ENCODE measurements at places on chromosomes 13 and 19.

GRCh38 chr13:107730813-107731212 lies 484.5 kb downstream of the LIG4 start:
- DNase-seq, result no peak

GRCh38 chr19:23802290-23802689 lies 43.6 kb upstream of the ZNF681 start:
- peak; percentile 28 for DNase-seq

DNA sequence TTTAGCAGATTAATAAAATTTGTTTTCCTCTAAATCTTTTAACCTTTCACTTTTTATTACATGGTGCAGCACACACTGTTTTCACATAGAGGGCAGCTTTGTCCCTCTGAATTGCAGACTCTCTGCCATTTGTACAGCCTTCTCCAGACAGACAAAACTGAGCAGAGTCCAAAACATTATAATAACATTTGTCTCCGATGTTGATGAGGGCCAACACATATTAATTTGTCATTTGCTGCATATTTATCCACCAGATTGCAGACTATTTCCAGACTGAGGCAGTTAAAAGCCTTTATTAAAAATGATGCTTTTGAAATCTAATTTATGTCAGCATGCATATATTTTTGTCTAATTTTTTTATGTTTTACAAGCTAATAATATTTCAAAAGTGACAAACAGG lies 1251.9 kb upstream of the SLC10A2 start:
- no peak for DNase-seq

DNA sequence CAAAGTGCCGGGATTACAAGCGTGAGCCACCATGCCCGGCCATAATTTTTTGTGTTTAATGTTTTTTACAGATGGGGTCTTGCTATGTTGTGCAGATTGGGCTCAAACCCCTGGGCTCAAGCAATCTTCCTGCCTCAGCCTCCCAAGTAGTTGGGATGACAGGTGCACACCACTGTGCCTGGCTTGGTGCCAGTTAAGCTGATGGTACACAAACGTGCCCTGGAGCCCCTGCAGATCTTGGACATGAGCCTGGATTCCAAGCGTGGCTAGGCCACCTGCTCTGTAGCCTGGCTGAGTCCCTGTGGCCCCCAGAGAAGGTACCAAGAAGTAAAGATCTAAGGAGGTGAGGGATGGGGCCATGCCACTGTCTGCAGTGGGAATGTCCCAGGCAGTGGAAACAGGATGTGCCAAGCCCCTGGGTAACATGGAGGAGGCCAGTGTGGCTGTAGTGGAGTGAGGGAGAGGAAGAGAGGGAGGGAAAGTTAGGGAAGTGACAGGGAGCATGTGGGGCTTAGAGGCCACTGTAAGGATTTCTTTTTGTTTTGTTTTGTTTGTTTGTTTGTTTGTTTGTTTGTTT lies 7.0 kb downstream of the PRODH2 start:
- no peak for DNase-seq

GRCh38 chr13:110676595-110677587 lies 29.0 kb downstream of the CARS2 start:
- no peak for DNase-seq

GRCh38 chr13:101417043-101417406 lies 717 bp upstream of the NALCN start:
- DNase-seq, result peak; percentile 82

GRCh38 chr19:38912600-38913514 lies 871 bp upstream of the CCER2 start:
- DNase-seq, result no peak

- DNase-seq, result no peak
Measured at GRCh38 chr19:10005632-10006334, 4.5 kb downstream of the COL5A3 start.

DNA sequence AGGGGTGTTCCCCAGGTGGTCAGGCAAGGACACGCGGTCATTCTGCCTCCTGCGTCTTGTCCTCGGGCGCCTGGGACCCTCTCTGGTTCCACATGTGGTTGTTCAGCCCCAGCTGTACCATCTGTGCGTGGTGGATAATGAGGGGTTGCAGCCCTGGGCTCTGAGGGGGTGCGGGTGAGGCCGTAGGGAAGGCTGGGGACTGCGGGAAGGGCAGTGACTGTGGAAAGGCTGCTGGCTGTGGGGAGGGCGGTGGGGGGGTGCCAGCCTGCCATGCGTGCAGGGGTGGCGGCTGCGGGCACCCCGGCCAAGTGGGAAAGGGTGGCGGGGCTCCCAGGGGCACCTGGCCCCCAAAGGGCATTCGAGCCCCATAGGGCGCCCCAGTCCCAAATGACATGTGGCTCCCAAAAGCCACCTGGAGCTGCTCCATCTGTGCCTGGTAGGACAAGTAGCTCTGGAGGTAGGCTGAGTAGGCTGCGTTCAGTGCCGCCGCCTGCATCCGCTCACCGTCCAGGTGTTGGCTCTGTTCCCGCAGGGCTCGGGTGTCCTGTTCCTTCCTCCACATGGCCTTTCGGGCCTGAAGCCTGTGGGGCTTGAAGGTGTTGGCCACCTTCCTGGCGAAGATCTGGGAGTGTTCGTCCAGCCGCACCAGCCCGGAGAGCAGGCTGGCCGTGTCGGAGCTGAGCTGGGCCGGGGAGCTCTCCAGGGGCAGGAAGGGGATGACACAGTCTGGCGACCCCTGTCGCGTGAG lies 15.1 kb downstream of the TICAM1 start:
- no peak for DNase-seq

DNA sequence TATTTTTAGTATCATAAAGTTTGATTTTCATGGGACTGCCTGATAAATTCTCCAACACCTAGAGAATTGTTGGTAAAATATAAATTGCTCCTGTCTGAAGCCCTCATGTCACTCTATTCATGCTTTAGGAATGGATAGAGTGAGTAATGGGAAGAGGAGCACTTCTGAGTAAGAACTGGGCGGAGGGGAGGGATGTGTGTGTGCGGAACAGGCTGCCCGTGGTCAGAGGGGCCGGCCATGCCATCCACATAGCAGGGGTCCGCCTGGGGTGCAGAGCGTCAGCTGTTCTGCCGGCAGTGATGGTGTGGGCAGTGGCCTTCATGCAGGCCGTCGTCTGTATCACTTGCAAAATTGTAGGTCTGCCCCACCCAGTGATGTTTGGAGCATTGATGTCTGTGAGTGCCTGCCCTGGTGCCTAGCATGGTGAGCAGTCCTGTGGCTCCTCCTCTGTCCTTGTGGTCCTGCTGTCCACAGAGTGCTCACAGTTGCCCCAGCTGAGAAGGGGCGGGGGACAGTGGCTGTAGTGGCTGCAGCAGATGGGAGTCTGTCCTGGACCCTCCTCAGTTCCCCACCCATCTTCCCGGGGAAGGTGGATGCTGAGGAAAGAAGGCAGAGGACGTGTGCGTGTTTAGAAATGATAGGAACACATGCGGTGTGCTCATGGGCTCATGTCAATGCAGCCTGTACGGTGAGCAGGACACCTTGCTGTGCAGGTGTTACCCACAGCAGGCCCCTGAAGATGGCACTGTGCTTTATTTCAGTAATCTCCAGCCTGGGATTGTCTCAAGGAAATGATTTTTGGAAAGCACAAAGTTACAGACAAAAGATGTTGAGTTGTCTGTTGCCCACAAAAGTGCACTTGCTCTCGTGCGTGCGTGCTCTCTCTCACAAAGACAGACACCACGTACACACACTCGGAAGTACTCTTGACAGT lies 49.4 kb upstream of the TEX29 start:
- no peak for DNase-seq

- DNase-seq, result peak; percentile 20
Measured at GRCh38 chr13:50527188-50527587, 316.3 kb downstream of the DLEU7 start.

DNA sequence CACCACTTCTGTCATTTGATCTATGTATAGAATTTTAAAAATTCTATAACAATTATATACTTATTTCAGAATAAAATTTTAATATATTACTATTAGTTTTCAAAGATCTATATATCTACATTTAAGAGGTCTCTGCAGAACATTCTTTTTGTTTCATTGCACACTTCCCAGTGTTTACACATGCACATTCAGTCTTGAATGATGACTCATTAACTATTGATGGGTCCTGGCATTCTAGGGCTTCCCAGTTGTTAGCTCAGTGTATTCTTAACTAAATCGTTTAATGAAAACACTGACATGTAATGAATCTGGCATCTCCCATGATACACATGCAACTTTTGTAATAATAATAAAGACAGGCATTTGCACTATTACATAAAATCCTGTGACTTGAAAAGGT lies 324.6 kb downstream of the KLF12 start:
- DNase-seq, result peak; percentile 11

- DNase-seq, result no peak
Measured at GRCh38 chr13:46753917-46754316, 43.0 kb downstream of the ESD start.

GRCh38 chr13:94640721-94641120 lies 39.1 kb downstream of the GPR180 start:
- no peak for DNase-seq

- DNase-seq, result no peak
Measured at GRCh38 chr13:69101841-69102240, 1005.8 kb upstream of the ATXN8OS start.

DNA sequence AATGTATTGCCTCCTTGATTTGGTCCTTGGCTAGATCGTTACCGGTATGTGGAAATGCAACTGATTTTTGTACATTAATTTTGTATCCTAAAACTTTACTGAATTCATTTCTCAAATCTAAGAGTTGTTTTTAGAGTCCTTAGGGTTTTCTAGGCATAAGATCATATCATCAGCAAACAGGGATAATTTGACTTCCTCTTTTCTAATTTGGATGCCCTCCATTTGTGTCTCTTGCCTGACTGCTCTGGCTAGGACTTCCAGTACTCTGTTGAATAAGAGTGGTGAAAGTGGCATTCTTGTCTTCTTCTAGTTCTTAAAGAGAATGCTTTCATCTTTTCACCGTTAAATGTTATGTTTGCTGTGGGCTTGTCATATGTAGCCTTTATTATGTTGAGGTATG lies 12.0 kb upstream of the CYP2A13 start:
- no peak for DNase-seq

DNA sequence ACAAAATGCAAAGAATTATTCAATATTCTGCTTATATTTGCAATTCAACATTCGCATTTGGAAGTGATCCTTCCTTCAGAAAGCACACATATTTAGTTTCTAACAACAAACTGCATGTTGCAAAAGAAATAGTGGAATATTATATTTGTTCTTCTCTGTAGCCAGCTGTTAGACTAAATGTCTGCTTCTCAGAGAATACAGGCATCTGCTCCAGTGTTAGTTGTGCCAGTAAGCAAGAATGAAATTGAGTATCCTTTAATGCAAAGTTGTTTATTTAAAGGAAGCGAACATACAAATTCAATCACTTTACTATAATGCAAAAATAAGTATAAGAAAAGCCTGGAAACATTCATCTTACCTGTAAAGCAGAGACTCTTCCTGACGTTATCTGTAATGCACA lies 663 bp downstream of the SLITRK6 start:
- no peak for DNase-seq

DNA sequence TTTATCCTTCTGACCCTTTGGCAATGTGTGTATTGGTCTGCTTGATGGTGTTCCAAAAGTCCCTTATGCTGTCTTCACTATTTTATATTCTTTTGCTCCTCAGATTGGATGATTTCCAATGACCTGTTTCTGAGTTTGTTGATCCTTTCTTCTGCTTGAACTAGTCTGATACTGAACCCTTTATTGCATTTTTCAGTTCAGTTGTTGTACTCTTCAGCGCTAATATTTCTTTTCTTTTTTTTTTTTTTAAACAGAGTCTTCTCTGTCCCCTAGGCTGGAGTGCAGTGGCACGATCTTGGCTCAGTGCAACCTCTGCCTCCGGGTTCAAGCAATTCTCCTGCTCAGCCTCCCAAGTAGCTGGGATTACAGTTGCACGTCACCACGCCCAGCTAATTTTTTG lies 12.6 kb upstream of the ZNF566 start:
- no peak for DNase-seq

DNA sequence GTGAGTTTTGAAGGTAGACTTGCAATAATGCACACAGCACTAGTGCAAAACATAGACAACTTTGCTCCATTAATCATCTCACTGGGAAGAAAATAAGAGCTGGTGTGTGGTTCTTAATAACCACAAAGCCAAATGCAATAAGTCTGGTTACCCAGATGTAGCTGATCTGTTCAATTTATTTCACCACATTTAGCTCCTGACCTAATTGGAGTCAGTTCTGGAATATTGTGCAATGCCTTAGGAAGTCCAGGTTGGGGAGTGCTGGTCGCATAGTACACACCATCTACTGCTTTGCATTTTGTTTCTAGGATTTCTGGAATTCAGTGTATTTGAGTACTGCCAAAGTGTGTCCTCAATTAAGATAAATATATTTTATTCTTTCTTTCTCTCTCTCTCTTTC lies 483.3 kb upstream of the SPRY2 start:
- DNase-seq, result no peak

DNA sequence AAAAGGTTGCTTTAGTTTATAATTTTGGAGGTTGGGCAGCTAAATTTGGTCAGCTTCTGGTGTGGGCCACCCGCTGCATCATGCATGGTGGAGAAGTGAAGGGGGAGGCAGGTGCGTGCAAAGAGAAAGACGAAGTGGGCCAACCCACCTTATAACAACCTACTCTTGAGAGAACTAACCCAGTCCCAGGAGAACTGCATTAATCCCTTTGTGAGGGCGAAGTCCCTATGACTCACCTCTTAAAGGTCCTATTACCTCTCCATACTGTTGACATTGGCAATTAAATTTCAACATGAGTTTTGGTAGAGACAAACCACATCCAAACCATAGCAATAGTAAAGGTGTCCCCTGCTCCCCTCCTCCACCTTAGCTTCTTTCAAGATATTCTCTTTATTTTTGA lies 7.7 kb upstream of the FGF9 start:
- no peak for DNase-seq

GRCh38 chr19:5253406-5254110 lies 87.1 kb downstream of the PTPRS start:
- DNase-seq, result no peak

DNA sequence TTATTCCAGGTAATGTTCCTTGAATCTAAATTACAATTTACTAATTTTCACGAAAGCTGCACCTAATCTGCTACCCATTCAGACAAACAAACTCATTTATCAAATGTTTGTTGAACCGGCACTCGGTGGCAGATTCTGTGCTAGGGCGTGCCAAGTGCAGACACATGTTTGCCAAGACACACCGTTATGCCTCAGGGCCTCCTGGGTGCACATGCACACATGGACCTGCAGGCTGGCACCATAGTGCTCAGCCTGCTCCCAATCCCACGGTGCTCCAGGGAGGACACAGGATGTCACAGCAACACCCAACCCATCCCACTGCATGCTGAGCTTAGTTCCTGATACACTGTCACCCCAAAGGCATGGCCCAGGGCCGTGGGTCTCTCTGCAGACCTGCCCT lies 7.7 kb downstream of the SCGB2B2 start:
- no peak for DNase-seq

DNA sequence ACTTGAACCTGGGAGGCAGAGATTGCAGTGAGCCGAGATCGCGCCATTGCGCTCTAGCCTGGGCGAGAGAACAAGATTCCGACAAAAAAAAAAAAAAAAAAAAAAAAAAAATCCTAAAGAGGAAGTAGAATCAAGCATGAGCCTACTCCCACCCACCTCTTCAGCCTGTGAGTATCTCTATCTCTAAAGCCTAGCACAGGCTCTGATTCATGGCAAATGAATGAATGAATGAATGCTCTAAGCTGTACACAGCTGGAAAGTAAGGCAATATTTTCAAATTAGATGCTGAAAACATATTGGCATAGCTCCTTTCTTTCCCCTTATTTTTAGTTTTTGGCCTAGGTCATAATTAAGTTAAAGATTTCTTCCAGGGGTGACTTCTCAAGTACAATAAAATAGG lies 35.7 kb upstream of the FAM216B start:
- no peak for DNase-seq
